ENCODE measurements at places on chromosomes 4 and X. TPM values are rescaled to one million over a fixed set of nuclear protein-coding genes. Genes with fewer than 3 reads are reported as not detected.

DNA sequence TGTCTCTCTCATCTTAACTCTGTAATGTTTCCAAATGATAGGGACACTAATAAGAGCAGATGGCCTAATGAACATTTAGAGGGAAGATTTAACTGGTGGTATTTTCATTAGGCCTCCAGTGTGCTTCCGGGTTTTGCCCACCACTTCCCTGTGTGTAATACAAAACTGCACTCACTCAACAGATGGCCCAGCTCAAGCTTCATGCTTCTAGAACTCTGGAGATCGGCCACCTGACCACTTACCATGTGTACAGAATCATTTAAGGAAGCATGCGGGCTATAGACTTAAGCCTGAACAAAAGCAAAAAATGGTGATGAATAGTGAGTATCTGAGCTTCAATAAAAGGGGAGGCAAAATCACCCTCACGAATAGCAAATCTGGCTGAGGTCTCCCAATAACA, 89.3 kb downstream of the SH2D1A start:
- DNase-seq, result no peak
- H3K4me3 ChIP-seq, result no peak overlapping the region
- no peaks in the 10 kb centered on the region for H3K27me3 ChIP-seq
- no peaks in the 10 kb centered on the region for H3K4me1 ChIP-seq
- no peak overlapping the region for H3K27ac ChIP-seq

GRCh38 chrX:111039606-111040005, 56.4 kb upstream of the PAK3 start:
- no peaks in the 10 kb centered on the region for H3K36me3 ChIP-seq
- H3K4me3 ChIP-seq, result no peak overlapping the region
- H3K27me3 ChIP-seq, result no peaks in the 10 kb centered on the region
- DNase-seq, result no peak
- peaks cover 2% of the 10 kb centered on the region for H3K4me1 ChIP-seq

DNA sequence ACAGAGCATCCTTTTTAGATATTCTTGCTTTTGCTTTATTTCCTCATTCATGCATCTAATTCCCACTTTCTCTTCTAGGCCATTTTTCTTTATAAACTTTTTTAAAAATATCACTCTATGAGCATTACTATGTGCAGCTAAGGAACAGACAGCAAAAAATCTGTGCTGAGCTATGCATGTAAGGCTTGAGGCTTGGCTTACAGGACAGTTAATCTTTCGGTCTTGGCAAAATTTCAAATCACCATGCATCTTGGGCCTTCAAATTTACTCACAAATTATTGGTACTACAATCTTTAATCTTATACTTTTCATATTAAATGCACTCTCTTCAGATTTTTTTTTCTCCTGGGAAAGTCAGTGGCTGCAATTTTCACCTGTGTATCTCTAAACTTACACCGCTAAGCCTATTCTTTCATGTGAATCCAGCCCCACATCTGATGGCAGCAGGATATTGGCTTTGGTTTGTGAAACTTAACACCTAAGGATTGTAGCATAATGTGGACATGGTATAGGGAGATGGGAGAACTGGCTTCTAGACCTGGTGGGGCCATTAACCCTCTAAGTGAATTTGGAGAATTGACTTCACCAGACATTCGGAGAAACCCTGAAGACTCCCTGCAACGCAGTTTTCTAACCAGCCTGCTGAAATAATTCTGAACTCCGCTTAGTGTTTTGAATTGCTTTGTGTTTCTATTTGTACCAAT, 278.3 kb downstream of the SPRY1 start:
- no peak for DNase-seq
- H3K27ac ChIP-seq, result no peak overlapping the region
- peaks cover 34% of the 10 kb centered on the region for H3K27me3 ChIP-seq

Gene GABRA4
- total RNA-seq, result not detected

DNA sequence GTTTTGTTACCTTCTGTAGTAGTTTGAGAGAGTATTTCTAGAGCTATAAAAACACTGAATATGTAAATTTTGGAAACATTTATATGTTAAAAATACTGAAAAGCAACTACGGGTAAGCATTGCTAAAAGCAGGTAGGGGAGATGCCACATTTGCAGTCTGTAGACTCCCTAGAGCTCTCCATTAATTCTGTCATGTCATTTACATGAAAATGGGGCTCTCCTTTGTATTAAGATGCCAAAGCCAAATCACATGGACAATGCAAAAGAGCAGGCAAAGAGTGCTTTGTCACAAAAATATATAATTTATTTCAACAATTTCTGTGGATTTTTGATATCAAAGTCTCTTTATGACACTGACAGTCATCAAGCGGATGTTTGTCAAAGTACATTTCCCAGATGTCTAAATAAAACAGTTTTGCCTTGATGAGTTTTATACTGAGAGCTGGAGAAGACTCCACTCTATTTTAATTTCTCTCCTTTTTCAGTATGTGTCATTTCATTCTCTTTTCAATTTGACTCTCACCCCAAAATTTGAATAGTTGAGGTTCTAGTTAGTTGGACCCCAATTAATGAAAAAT, 51.8 kb downstream of the LDB2 start:
- H3K27me3 ChIP-seq, result peaks cover 2% of the 10 kb centered on the region
- no peak overlapping the region for H3K27ac ChIP-seq
- no peaks in the 10 kb centered on the region for H3K4me1 ChIP-seq
- no peak overlapping the region for H3K4me3 ChIP-seq
- DNase-seq, result no peak

DNA sequence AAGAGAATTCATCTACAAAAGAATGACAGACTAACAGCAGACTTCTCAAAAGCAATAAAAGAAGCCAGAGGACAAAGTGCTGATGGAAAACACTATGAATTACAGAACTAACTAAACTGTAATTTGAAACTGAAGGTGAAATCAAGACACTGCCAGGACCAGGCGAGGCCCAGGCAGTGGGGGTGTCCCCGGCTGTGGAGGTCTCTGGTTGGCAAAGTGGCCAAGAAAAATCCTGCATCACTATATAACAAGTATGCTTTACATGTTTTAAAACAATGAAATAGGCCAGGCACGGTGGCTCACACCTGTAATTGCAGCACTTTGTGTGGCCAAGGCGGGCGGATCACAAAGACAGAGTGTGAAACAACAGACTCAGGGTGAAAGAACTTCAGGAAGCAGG, 32.9 kb downstream of the CHM start:
- no peaks in the 10 kb centered on the region for H3K4me1 ChIP-seq
- no peak for DNase-seq
- no peaks in the 10 kb centered on the region for H3K27me3 ChIP-seq
- no peak overlapping the region for H3K4me3 ChIP-seq

DNA sequence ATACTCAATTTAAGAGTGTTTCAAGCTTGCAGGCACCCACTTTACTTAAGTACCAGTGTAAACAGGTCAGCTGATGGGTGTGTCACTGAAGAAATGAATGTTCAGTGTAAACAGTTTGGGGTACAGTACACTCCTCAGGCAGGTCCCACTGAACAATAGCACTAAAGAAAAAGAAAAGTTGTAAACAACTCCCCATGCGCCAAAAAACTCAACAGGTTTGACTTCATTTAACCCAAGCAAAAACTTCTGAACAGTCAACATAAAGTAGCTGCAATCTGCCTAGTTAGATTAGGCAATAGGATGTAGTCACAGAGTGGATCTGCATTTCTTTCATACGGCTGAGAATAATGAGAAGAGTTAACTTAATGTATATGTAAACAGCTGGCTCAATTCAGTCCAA, 93.2 kb downstream of the FAM13A start:
- no peak overlapping the region for H3K27ac ChIP-seq
- peaks cover 7% of the 10 kb centered on the region for H3K27me3 ChIP-seq
- no peak overlapping the region for H3K4me3 ChIP-seq

Gene LGI2
- total RNA-seq, result not detected

Gene SYP
- 2.6 TPM for total RNA-seq

DNA sequence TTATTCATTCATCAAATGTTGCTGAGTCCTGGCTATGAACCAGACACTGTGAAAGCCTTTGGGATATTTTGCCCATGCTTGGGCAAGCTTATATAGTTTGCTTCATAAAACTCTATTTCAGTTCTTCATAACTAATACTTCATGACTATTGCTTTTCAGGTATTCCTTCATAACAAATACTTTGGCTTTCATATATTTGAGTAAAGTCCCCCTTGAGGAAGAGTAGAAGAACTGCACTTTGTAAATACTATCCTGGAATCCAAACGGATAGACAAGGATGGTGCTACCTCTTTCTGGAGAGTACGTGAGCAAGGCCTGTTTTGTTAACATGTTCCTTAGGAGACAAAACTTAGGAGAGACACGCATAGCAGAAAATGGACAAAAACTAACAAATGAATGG, 1.7 kb upstream of the AFP start:
- H3K4me1 ChIP-seq, result no peaks in the 10 kb centered on the region
- H3K27ac ChIP-seq, result no peak overlapping the region
- H3K36me3 ChIP-seq, result no peaks in the 10 kb centered on the region
- no peak overlapping the region for H3K4me3 ChIP-seq
- peaks cover 8% of the 10 kb centered on the region for H3K27me3 ChIP-seq

GRCh38 chrX:148043271-148043855, 62.2 kb downstream of the FMR1NB start:
- H3K27ac ChIP-seq, result no peak overlapping the region
- no peaks in the 10 kb centered on the region for H3K4me1 ChIP-seq
- H3K4me3 ChIP-seq, result no peak overlapping the region
- DNase-seq, result no peak

DNA sequence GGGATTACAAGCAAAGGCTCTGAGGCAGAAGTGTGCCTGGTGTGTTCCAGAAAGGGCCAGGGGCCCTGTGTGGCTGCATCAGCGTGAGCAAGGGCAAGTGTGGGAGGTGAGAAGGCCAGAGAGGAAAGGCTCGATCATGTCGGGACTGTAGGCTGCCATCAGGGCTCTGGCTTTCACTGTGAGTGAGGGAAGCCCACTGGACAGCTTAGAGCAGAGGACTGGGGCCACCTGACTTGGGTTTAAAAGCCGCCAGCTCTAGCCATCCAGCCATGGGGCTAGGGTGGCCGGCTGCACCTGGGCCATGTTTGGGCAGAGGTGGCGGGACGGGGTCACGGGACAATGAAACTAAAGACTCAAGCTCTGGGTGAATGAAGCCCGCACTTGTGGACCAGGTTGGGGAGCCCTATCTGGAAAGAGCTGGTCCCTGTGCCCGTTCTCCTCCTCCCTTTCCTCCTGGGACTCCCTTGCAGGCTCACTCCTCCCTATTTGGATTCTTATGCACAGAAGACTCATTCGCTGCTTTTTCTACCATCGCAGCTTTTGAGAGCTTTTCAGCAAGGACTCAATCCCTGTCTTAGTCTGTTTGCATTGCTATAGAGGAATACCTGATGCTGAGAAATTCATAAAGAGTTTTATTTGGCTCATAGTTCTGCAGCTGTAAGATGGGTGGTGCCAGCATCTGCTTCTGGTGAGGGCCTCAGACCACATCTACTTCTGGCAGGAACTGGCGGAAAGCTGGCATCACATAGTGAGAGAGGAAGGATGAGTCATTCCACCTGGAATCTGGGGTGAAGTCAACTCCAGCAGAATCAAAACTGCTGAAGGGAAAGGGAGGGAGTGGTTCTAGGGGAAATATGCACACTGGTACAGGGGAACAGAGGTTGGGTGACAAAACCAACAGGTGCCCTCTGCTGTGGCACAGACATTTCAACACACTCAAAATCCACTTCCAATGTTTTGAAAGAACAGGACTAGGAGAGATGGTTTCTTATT, 15.3 kb downstream of the CTAG1B start:
- H3K36me3 ChIP-seq, result no peaks in the 10 kb centered on the region
- no peak overlapping the region for H3K4me3 ChIP-seq
- H3K27me3 ChIP-seq, result no peaks in the 10 kb centered on the region
- DNase-seq, result no peak
- peaks cover 23% of the 10 kb centered on the region for H3K4me1 ChIP-seq
- no peak overlapping the region for H3K27ac ChIP-seq

GRCh38 chrX:66051980-66052379, 12.1 kb upstream of the VSIG4 start:
- DNase-seq, result no peak
- H3K4me3 ChIP-seq, result no peak overlapping the region
- no peaks in the 10 kb centered on the region for H3K27me3 ChIP-seq
- peaks cover 10% of the 10 kb centered on the region for H3K4me1 ChIP-seq

Gene RPS6KA6
- not detected for total RNA-seq

- DNase-seq, result no peak
- no peaks in the 10 kb centered on the region for H3K4me1 ChIP-seq
- no peak overlapping the region for H3K27ac ChIP-seq
- H3K4me3 ChIP-seq, result no peak overlapping the region
These were observed 133.6 kb upstream of the ARHGEF9 start for GRCh38 chrX:63918611-63919010.

- peaks cover 5% of the 10 kb centered on the region for H3K27me3 ChIP-seq
- no peaks in the 10 kb centered on the region for H3K36me3 ChIP-seq
- no peak overlapping the region for H3K27ac ChIP-seq
- peaks cover 12% of the 10 kb centered on the region for H3K4me1 ChIP-seq
- H3K4me3 ChIP-seq, result no peak overlapping the region
These were observed 54.4 kb upstream of the HGFAC start for GRCh38 chr4:3387154-3387942.

Gene FAM53A
- total RNA-seq, result 0.45 TPM

- no peak overlapping the region for H3K4me3 ChIP-seq
- no peaks in the 10 kb centered on the region for H3K4me1 ChIP-seq
- H3K27me3 ChIP-seq, result no peaks in the 10 kb centered on the region
- no peak for DNase-seq
These were observed 92.1 kb upstream of the RAB40AL start for GRCh38 chrX:102845020-102845419.

Gene NLGN4X
- total RNA-seq, result not detected

GRCh38 chr4:80239480-80240150, 26.8 kb upstream of the FGF5 start:
- H3K27ac ChIP-seq, result no peak overlapping the region
- no peak overlapping the region for H3K4me3 ChIP-seq
- no peaks in the 10 kb centered on the region for H3K36me3 ChIP-seq
- H3K4me1 ChIP-seq, result no peaks in the 10 kb centered on the region

DNA sequence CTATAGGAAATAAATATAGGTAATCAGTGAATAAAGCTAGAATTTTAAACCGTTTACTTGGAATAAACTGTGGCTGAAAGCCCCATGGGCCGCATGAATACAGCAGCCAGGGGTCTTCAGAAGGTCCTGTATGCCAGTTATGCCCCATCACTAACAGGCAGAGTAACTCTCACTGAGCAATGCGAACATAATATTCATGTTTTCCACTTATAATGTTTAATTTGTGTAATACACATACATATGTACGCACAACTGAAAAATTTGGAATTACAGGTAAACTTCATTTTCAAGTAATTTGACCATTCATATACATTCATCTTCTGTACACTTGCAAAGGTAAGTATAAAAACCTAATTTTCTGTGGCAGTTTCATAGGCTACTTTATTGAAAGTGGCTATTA, 526.2 kb upstream of the ATOH1 start:
- H3K27ac ChIP-seq, result no peak overlapping the region
- H3K36me3 ChIP-seq, result no peaks in the 10 kb centered on the region
- DNase-seq, result no peak
- H3K27me3 ChIP-seq, result no peaks in the 10 kb centered on the region
- no peaks in the 10 kb centered on the region for H3K4me1 ChIP-seq

Gene HPSE
- total RNA-seq, result 17.8 TPM

- H3K27ac ChIP-seq, result no peak overlapping the region
- peaks cover 6% of the 10 kb centered on the region for H3K4me1 ChIP-seq
- no peaks in the 10 kb centered on the region for H3K36me3 ChIP-seq
- H3K27me3 ChIP-seq, result peaks cover 35% of the 10 kb centered on the region
- DNase-seq, result no peak
- no peak overlapping the region for H3K4me3 ChIP-seq
These were observed 104.5 kb upstream of the MAML3 start for GRCh38 chr4:140258476-140258875.
